ENCODE measurements at places on chromosomes 1 and 21. TPM values are rescaled to one million over a fixed set of nuclear protein-coding genes. Genes with fewer than 3 reads are reported as not detected.
A peak's percentile ranks its signal among the peaks of the same experiment; 100 is the strongest.

SERPINC1 gene
- total RNA-seq: 0.17 TPM

GRCh38 chr21:27759091-27759659 lies 792.3 kb upstream of the ADAMTS5 start:
- H3K4me1 ChIP-seq: no peaks in the 10 kb centered on the region
- no peak overlapping the region for H3K4me3 ChIP-seq
- DNase-seq: no peak
- no peaks in the 10 kb centered on the region for H3K36me3 ChIP-seq
- H3K27ac ChIP-seq: no peak overlapping the region

- no peak overlapping the region for H3K4me3 ChIP-seq
- DNase-seq: no peak
- H3K36me3 ChIP-seq: no peaks in the 10 kb centered on the region
- peaks cover 4% of the 10 kb centered on the region for H3K4me1 ChIP-seq
Measured at GRCh38 chr1:154849645-154850131, 20.4 kb downstream of the KCNN3 start.

SASS6 gene
- 17.1 TPM for total RNA-seq

GRCh38 chr1:65063025-65063424 lies 85.0 kb upstream of the AK4 start:
- no peak overlapping the region for H3K27ac ChIP-seq
- no peaks in the 10 kb centered on the region for H3K36me3 ChIP-seq
- peaks cover 30% of the 10 kb centered on the region for H3K4me1 ChIP-seq

DNA sequence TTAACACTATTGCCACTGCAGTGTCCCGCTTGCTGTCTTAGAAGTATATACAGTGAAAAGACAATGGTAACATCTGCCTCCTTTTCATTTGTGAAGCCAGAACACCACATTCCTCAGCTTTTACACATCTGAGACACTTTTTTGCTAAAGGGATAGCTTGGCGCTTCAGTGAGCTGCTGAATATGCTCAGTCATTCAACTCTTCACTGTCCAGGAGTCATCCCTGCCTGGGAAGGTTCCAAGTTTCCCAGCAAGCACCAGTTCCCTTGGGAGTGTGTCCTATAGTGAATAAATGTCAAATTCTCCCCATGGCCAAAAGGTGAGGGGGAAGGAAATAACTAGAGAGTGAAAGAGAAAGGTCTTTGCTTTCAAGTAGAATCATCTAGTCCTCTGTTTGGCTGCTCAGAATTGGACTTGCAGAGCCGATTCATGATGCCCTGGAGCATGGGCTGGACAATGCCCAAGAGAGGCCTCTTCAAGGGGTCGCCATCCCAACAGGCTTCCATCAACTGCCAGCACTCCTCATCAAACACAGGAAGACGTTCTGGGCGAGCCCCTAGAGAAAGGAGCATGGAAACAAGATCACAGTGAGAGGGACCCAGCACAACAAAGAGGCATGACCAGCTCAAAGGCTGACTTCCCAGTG lies 25.5 kb upstream of the RBBP5 start:
- H3K27ac ChIP-seq: no peak overlapping the region
- H3K27me3 ChIP-seq: no peaks in the 10 kb centered on the region
- no peaks in the 10 kb centered on the region for H3K4me1 ChIP-seq

C1orf94 gene
- total RNA-seq: not detected

ZNF593OS gene
- total RNA-seq: not detected

RUNX1 gene
- 52.0 TPM for total RNA-seq

C1orf35 gene
- total RNA-seq: 14.4 TPM

GRCh38 chr1:193406901-193407300 lies 220.5 kb upstream of the B3GALT2 start:
- H3K36me3 ChIP-seq: peaks cover 22% of the 10 kb centered on the region
- no peak overlapping the region for H3K4me3 ChIP-seq
- H3K27ac ChIP-seq: peak overlapping the region; percentile 32
- no peaks in the 10 kb centered on the region for H3K27me3 ChIP-seq
- DNase-seq: peak; percentile 24

GRCh38 chr1:83910461-83910860 lies 88.5 kb downstream of the TTLL7 start:
- DNase-seq: no peak
- no peaks in the 10 kb centered on the region for H3K4me1 ChIP-seq
- H3K36me3 ChIP-seq: no peaks in the 10 kb centered on the region
- no peak overlapping the region for H3K4me3 ChIP-seq
- H3K27ac ChIP-seq: no peak overlapping the region

DNA sequence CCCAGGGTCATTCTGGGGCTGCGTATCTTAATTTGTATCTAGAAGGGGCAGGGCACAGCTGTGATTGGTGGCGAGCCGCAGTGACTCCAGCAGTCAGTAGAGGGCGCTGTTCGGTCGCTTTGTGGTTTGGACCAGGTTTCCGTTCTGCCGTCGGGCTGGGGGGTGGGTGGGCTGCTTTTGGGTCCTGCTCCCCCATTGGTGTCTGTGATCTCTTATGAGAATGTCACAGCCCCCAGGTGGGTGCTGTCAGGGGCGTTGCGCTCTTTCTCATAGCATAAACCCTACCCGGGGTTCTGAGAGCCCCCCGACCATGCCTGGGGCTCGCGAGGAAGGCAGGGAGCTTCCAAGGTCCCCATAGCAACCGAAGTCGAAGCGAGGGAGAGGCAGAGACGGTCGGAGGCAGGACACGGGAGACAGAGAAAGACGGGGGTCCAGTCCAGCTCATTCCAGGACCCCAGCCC lies 5.4 kb downstream of the TFF3 start:
- no peak overlapping the region for H3K27ac ChIP-seq
- no peak overlapping the region for H3K4me3 ChIP-seq
- H3K36me3 ChIP-seq: no peaks in the 10 kb centered on the region
- DNase-seq: peak; percentile 78

KISS1 gene
- total RNA-seq: not detected

ACOT11 gene
- total RNA-seq: 1.9 TPM

DNA sequence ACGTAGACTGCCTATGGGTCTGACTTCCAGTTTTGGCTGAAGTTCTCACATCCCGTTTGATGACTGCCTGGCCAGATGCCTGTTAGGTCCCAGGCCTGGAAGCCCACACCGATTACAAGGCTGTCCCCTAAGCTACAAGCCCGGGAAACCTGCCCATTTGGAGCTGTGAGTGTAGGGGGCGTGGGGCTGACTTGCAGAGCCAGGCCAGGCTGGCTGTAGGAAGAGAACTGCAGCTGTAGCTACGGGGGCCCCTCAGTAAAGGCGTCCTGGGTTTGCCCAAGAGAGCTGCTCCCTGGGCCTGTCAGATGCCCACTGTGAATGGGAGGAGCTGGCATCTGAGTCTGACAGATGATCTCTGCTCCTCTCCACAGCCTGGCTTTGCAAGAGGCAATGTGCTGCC lies 199.7 kb downstream of the CAMTA1 start:
- no peaks in the 10 kb centered on the region for H3K36me3 ChIP-seq
- DNase-seq: no peak
- H3K4me1 ChIP-seq: no peaks in the 10 kb centered on the region
- H3K27ac ChIP-seq: no peak overlapping the region
- no peak overlapping the region for H3K4me3 ChIP-seq

GRCh38 chr1:15123925-15124324 lies 29.6 kb upstream of the TMEM51 start:
- H3K4me1 ChIP-seq: no peaks in the 10 kb centered on the region
- no peaks in the 10 kb centered on the region for H3K36me3 ChIP-seq
- no peak overlapping the region for H3K27ac ChIP-seq
- no peak overlapping the region for H3K4me3 ChIP-seq
- no peak for DNase-seq

DNA sequence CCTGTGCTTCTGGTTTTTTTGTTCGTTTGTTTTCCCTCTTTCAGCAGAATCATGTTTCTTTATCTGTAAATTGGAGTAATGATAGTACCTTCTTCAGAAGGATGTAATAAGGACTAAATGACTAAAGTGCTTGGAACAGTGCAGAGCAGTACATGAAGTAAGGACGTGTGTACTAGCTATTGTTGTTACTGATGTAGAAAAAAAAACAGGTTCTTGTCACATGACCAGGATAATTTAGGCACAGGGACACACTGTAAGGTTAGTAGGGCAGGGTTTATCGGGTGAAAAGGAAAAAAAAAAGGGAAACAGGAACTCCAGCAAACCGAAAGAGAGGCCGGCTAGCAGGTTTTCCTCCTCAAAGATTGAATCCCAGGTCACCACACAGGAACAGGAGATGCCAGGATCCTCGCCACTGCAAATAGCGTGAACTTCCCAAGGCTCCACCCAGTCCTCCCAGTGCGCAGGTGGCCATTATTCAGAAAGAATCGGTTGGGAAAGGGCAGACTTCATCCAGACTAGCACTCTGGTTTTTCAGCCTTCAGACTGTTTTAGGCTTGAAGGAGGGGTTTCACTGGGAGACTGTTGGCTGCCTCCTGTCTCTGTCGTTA lies 63.8 kb upstream of the PRRC2C start:
- H3K27me3 ChIP-seq: no peaks in the 10 kb centered on the region
- H3K4me1 ChIP-seq: peaks cover 22% of the 10 kb centered on the region
- no peak overlapping the region for H3K4me3 ChIP-seq
- H3K36me3 ChIP-seq: no peaks in the 10 kb centered on the region
- no peak overlapping the region for H3K27ac ChIP-seq

GPR25 gene
- total RNA-seq: not detected

GRCh38 chr1:51916587-51917405 lies 38.3 kb upstream of the NRDC start:
- H3K4me3 ChIP-seq: no peak overlapping the region
- H3K27ac ChIP-seq: no peak overlapping the region
- peaks cover 28% of the 10 kb centered on the region for H3K27me3 ChIP-seq
- no peaks in the 10 kb centered on the region for H3K4me1 ChIP-seq
- no peak for DNase-seq

- H3K36me3 ChIP-seq: no peaks in the 10 kb centered on the region
- H3K4me3 ChIP-seq: no peak overlapping the region
- peaks cover 16% of the 10 kb centered on the region for H3K4me1 ChIP-seq
- peaks cover 56% of the 10 kb centered on the region for H3K27me3 ChIP-seq
Measured at GRCh38 chr1:184390889-184391288, 4.1 kb downstream of the C1orf21 start.
